T-cell (primary cell): ENCODE measurements at places on chromosomes 4 and X.

DNA sequence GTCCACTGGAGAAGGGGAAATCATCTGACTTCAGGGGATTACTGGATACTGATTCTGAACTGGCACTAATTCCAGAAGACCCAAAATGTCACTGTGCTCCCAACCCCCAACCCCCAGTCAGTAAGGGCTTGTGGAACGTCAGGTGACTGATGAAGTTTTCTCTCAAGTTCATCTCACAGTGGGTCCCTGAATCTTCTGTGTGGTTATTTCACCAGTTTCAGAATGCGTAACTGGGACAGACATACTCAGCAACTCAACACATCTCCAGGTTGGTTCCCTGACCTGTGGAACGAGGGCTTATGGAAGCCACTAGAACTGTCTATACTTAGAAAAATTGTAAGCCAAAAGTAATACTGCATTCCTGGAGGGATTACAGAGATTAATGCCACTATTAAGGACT, 45.3 kb downstream of the DDX60L start:
- no peak for DNase-seq

DNA sequence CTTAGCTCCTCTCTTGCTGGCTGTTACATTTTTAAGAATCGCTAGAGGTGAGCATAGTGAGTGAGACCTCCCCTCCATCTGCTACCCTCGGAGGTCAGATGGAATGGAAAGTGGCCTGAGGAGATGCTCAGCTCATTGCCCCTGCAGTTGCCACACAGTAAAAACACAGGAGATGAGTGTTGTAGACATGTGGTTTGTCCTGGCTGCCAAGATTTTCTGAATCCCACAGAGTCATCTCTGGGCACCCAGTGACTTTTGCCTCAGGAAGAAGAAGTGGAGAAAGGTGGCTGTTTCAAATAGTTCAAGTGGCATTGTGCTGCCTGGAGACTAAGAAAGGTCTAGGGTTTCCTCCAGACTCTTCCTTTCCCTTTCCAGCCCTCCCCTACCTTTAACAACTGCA, 271.0 kb downstream of the STK32B start:
- no peak for DNase-seq

- no peak for DNase-seq
Measured at GRCh38 chrX:150504397-150505182, 63.8 kb upstream of the MTM1 start.

DNA sequence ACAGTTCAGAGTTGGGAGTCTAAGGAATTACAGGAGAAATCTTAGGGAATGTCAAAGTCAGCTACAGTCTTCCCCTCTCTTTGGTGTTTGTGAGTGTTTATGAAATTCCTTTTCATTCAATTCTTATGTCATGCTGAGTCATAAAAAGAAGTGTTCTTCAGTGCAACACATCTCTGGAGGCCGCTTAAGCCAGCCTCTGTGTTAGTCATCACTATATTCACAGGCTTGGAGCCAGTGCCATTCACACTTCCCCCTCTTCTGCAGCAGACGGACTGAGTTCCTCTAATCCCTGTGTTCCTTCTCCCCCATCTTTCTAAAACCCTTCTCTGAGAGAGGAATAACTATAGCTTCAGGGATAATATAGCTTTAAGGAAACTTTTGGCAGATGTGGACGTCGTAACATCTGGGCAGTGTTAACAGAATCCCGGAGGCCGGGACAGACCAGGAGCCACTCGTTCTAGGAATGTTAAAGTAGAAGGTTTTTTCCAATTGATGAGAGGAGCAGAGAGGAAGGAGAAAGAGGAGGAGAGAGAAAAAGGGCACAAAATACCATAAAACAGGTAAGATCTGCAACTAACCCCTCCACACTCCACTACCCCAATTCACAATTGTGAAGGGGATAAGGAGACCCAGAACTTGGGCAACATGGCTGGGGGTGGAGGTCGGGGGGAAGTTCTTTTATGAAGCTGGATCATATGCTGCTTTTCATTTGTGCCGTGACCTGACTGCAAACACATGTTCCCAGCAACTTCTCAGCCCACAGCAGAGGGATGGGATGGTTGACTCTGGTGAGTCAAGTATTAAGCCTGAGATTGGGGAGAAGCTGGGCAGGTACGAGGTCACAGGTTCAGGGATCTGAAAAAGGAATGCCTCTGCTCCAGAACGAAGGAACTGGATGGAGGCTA, at the start of gene SRPX2:
Gene SRPX2 (plus strand): TSS at position 244 of the 905 bp plus-strand sequence. CDS start 2,124 bp downstream, outside the sequence.
- DNase-seq, result no peak

DNA sequence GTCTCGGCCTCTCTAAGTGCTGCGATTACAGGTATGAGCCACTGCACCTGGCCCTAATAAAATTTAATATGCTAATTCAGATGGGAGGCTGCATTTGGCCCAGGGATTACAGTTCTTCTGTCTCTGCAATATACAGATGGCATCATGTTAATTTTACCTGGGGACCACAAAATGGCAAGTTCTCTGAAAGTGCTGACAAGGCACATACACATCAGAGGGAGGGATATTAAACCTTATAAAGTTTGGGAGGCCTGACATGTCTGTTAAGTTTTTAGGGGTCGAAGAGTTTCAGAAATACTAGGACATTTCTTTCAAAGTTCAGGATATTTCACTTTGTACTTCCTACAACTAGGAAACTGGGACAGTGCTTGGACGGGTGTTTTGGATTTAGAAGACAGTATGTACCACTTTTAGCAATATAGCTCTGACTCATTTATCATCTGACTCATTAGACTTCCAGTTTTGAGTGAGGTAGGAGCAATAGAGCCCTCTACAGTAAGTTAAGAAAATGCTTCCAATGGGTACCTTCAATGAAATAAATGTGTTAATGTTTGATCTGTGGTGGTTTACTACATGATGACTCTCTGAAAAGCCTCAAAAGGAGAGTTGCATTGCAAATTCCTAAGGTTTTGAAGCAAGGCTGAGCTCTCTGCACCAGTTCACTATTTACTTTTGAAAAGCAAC, 981.0 kb upstream of the HS3ST1 start:
- no peak for DNase-seq

DNA sequence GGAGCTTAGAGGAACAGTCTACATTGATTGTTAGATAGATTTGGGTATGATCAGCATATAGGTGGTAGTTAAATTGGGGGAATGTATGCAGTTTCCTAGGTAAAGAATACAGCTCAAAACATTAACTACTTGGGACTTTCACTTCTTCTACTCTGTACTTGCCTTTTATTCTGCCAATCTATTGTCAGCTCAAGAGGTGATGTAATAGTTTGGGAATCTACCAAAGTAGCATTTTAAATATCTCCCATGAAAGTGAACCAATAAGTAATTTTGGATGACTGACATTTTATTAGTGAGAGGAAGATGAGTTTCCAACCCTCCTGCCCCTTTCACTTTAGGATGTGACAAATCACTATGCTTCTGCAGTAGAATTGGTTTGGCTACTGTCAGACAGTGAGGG, 43.4 kb downstream of the NUDT6 start:
- DNase-seq, result no peak

DNA sequence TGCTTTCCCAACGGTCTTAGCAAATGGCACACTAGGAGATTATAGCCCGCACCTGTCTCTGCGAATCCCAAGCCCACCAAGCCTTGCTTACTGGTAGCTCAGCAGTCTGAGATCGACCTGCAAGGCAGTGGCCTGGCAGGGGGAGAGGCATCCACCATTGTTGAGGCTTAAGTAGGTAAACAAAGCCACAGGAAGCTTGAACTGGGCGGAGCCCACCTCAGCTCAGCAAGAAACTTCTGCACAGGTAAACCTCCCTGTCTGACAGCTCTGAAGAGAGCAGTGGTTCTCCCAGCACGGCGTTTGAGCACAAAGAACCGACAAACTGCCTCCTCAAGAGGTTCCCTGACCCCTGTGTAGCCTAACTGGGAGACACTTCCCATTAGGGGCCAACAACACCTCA, 42.8 kb downstream of the BRWD3 start:
- DNase-seq, result no peak

DNA sequence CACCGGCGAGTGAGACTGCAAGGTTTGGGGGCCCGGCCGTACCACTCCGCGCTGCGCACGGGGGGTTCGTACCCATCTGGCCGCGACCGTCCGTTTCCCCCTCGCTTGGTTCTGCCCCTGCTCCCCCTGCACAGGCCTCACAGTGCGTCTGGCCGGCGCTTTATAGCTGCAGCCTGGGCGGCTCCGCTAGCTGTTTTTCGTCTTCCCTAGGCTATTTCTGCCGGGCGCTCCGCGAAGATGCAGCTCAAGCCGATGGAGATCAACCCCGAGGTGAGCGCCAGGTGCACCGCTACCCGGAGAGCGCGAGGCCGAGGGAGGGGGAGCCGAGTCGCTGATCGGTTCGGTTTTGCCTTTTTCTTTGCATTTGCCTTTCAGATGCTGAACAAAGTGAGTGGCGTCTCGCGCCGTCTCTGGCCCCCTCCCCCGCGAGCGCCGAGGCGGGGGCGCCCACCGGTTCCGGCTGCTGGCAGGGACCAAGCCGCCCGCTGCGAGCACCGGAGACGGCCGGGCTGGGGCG, at the start of gene UCHL1:
Gene UCHL1 (plus strand): TSS at position 189 of the 517 bp plus-strand sequence. CDS start 49 bp downstream, at position 238.
- no peak for DNase-seq
